ENCODE measurements at places on chromosomes 6 and 20.

- DNase-seq, result no peak
Observed at GRCh38 chr6:161584051-161584450, 310.2 kb upstream of the AGPAT4 start.

DNA sequence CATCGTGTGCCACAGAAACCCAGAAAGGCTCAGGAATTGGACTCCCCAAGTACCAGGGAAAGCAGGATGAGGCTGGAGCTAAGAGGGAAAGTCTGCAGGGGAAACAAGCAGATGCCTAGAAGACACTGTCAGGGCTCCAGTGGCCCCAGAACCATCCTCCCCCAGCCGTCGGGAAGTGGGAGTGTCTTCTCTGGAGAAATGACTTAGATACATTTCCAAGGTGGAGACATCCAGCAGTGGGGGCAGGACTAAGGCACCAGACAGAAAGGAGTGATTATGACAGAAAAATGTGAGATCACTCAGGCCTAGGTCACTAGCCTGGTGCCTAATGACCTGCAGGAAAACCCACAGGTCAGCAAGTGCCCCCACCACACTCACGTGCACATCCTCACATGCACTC lies 36.0 kb upstream of the VSX1 start:
- DNase-seq, result no peak

DNA sequence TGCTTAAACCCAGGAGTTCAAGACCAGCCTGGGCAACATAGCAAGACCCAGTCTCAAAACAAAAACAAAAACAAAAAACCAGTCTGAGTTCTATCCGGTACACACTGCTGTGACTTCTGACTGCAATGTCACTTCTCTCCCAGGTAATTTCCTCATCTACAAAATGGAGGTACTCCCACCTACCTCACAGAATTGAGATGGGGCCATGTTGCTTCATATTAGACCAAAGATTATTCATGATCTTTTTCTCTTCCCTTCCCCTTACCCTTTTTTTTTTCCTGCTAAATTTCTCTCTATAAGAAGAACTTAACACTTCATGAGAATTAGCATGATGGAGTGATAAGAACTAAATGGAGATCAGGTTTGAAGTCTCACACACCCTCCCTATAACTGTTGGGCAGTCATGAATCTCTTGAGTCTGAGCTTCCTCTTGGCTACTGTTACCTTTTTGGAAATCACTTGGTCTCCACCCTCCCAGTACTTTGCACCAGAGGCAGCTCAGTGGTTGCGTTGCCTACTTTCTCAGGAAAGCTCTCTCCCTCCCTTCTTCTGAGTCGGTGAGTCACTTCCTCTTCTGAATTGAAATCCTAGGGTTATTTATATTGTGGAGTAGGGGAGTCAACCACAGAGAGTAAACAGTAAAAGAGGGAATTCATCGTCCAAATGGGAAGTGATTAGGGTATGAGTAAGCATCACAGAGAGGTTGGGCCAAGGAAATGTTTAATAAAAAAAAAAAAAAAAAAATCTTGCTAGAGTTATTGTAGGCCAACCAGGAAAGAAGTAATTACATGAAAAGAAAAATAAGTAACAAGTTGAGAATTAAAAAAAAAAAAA lies 59.9 kb upstream of the MAP7 start:
- peak; percentile 70 for DNase-seq

- no peak for DNase-seq
Observed at GRCh38 chr6:130115036-130115435, 96.7 kb downstream of the L3MBTL3 start.

DNA sequence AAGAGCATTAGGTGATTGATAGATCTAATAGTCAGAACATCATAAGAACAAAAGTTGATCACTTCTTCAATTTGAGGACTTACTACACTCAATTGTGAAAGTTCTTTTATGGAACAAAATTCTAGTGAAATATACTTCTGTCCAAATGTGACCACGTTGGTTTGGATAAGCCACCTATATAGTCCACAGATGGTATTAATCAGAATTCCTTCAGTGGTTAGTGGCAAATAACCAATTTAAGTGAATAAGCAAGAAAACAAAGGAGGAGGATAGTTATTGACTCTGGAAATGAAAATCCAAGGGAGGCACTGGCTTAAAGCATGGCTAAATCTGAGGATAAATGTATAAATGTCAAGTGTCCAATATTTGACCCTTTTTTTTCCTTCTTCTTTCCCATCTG lies 268.5 kb upstream of the MARCKS start:
- no peak for DNase-seq

GRCh38 chr6:20266851-20267608 lies 54.8 kb upstream of the MBOAT1 start:
- DNase-seq, result peak; percentile 57

GRCh38 chr20:35559042-35559693 lies 17.3 kb downstream of the ERGIC3 start:
- DNase-seq, result no peak

GRCh38 chr6:35294308-35294945 lies 3.2 kb upstream of the DEF6 start:
- peak; percentile 63 for DNase-seq

- DNase-seq, result no peak
Observed at GRCh38 chr6:121800047-121800446, 364.6 kb downstream of the GJA1 start.

GRCh38 chr6:1130709-1131108 lies 181.2 kb upstream of the FOXQ1 start:
- DNase-seq, result no peak

DNA sequence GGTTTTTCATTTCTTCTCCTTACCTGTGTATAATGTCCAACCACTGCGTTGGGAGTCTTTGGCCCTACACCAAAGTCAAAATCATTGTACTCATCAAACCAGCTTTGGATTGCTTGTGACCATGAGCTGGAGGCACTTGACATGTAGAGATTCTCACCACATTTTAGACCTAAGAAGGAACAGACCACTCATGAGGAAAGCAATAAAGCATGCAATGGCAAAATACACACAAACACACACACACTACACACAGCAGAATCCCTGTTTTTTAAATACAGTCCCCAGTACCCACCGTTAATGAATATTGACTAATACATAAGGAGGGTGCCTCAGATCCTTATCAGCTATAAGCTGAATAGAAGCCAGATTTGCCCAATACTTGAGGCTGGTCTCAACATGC lies 10.5 kb downstream of the CRISP3 start:
- no peak for DNase-seq

DNA sequence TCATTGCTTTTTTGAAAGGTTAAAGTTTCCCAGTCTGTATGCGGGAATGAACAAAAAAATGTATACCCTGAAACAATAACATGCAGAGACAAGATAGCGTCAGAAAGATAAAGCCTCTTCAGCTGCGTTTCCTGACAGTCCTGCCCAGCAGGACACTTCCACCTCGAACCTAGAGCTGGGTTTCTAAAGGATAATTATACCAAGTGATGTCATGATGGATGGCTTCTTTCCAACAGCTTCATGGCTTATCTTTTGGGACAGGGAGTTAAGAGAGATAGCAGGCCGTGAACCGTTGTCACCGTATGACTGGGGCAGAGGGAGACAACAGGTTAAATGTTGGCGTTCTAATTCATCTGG lies 267.6 kb upstream of the SGK1 start:
- peak; percentile 10 for DNase-seq

- no peak for DNase-seq
Observed at GRCh38 chr6:79717989-79718388, 86.9 kb downstream of the SH3BGRL2 start.

- no peak for DNase-seq
Observed at GRCh38 chr20:37885593-37886503, 17.1 kb upstream of the VSTM2L start.

GRCh38 chr6:36605560-36606391 lies 11.6 kb downstream of the SRSF3 start:
- no peak for DNase-seq

GRCh38 chr20:32523613-32524213 lies 61.4 kb downstream of the NOL4L start:
- DNase-seq, result no peak

DNA sequence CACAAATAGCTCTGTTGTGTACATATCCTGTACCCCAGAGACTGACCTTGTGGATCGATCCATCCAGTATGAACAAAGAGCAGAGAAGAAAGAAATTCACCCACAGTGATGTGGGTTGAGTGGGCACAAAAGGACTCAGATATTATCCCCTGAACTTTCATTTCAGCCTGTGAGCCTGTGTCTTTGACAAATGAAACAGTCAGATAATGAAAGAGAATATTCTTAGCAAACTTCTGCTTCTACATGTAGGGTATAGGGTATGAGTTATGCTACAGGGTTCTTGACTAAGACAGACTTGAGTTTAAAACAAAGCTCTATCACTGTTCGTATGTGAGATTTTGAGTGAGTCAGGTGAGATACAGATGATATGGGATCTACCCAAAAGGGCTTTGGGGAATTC lies 359.7 kb downstream of the MAFB start:
- DNase-seq, result no peak

DNA sequence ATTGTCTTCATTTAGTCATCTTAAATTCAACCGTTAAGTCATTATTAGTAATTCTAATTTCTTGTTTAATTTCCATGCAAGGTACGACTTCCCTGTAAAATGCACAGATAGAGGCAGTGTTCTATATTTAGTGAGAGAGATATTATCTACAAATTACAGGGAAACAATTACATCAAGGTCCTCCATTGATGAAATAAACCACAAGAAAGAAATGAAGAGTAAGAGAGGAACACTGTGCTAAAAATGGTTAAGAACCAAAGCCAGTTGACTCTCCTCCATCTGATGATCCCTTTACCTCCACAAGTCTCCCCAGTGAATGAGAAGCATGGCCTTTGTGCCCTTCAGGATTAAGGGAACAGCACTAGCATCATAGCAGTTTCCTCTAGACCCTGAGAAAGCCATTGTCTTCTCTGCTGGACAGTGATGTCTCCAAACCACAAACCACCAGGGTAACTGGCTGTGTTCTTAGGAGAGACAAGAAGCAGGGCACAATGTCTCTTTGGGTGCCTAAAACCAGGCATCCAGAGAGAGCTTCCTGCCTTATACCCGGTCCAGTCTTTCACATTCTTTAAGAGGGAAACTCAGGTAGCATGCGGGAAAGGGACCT lies 38.1 kb downstream of the IRF4 start:
- DNase-seq, result peak; percentile 52

DNA sequence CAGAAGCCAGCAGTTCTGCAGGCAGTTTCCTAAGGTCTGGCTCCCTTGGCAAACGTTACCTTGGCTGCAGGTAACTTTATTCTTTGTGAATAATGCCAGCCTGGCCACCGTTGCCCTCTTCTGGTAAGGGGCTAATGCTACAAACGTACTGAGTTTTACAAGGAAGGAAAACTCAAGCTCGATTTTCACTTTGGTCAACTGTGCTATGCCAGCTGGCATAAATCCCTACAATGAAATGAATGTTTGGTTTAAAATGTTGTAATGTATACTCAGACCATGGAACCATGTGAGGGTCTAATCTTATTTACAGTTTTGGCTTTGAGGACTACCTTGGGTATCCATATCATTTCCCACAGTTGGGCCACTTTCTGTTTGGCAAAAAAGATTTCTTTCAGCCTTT lies 101.4 kb downstream of the SLX4IP start:
- peak; percentile 56 for DNase-seq

GRCh38 chr20:53070706-53071392 lies 98.7 kb downstream of the TSHZ2 start:
- DNase-seq, result no peak

DNA sequence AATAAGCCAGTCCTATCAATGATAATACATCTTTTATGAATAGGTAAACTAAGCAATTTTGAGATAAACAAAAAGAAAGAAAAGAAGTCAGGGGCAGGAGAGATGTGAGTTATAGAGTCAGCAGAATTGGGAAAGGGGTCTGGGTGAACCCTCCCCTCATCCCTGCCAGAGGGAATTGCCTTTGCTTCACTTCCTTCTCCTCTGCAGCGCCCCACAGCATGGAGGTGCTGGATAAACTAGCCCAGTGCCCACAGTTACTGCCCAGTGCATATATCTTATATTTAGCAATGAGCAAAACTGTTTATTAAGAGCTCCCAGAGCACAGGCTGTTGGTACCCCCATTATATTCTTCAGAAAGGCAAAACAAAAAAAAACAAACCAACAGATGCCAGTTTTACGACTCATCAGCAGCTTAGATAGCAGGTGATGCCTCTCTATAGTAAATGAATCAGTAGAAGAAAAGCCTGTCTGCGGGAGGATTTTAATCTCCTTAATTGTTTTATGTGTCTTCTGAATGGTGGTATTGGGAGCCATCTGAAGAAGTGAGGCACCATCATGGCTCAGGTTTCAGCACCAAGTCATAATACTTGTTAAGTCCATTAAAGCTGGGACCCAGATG lies 419.2 kb downstream of the EPM2A start:
- DNase-seq, result no peak

GRCh38 chr20:15289337-15289736 lies 951.9 kb upstream of the FLRT3 start:
- DNase-seq, result no peak

Measured in hematopoietic multipotent progenitor cell treated with erythropoietin and hydrocortisone succinate and interleukin-3 and kit ligand, for 4 days (in vitro differentiated cells).